ENCODE measurements at places on chromosomes 6 and 20. TPM values are rescaled to one million over a fixed set of nuclear protein-coding genes. Genes with fewer than 3 reads are reported as not detected.

JPH2 gene
- total RNA-seq: 0.05 TPM

WFDC2 gene
- total RNA-seq: not detected

DNAAF9 gene
- total RNA-seq: 1.0 TPM

TPX2 gene
- 61.3 TPM for total RNA-seq

ELOVL2 gene
- not detected for total RNA-seq

PTGIS gene
- total RNA-seq: 51.7 TPM

DEFB110 gene
- total RNA-seq: not detected

SAMD10 gene
- 37.5 TPM for total RNA-seq

FAM217A gene
- not detected for total RNA-seq

ADGRB3 gene
- total RNA-seq: not detected

BPIFA1 gene
- total RNA-seq: not detected

FLRT3 gene
- total RNA-seq: not detected

RTN4IP1 gene
- 8.0 TPM for total RNA-seq

DEFB126 gene
- total RNA-seq: not detected

Data from activated CD4-positive, alpha-beta T cell treated with anti-CD3 and anti-CD28 coated beads, Interleukin-2, amount 10 ng/mL, durations not matched to agents 24 days and 14 days (primary cell).